ENCODE measurements at places on chromosomes 11 and 22. TPM values are rescaled to one million over a fixed set of nuclear protein-coding genes. Genes with fewer than 3 reads are reported as not detected.

The DDTL gene
- 1.7 TPM for total RNA-seq

The OR10D3 gene
- total RNA-seq, result not detected

The UBQLN3 gene
- not detected for total RNA-seq

The RTN3 gene
- total RNA-seq, result 41.2 TPM

The C11orf16 gene
- total RNA-seq, result not detected

Data from Right ventricle myocardium superior (tissue), 1 donor.